ENCODE measurements at places on chromosomes 1 and 21.

DNA sequence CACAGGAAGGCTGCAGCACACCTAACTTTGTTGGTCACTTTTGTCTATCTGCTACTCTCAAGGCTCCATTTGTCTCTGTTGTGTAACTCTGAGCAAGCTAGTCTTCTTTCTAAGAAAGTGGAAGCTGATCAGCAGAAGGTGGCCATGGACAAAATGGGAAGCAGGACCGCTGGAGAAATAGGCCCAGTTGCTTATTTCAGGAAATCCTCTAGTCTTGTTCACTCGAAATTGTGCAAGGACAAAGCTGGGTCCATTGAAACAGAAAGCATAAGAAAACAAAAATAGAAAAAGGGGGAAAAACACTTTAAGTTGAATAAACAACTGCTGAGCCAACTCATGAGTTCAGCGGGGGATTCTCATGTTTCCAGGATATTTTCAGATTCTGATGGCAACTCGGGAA lies 150.1 kb downstream of the PBX1 start:
- DNase-seq = no peak

GRCh38 chr1:26697978-26698849 lies 2.4 kb downstream of the ARID1A start:
- DNase-seq = peak; percentile 44

DNA sequence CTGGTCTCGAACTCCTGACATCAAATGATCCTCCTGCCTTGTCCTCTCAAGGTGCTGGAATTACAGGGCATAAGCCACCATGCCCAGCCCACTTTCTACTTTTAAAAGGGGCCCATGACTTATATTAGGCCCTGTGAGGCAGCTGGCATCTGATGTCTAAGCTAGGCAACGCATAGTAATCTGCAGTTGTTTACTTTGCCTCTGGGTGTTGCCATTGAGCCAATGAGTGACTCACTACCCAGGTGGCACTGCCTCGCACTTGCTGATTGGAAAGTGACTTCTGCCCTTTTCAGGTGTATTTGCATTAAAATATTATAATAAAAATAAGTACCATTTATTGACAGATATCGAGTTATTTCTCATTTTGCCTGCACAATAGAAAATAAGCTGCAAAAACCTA lies 84.9 kb downstream of the KIF14 start:
- no peak for DNase-seq

DNA sequence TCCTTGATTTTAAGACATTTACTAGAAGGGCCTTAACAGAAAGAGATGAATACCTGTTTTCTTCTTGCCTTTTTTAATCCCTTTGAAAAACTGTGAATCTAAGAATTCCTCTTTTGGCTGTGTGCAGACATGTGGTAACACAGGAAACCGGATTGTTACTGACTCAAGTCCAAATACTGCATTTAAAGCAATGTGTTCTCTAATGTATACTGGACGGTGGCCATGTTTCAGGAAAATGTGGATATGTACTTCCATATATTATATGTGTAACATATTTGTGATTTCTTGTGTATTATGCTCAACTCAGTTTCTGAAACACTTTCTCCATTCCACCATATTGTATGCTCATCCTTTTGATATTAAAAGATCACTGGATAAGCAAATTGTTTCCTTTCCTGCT lies 185.1 kb downstream of the LRRC7 start:
- DNase-seq = no peak

DNA sequence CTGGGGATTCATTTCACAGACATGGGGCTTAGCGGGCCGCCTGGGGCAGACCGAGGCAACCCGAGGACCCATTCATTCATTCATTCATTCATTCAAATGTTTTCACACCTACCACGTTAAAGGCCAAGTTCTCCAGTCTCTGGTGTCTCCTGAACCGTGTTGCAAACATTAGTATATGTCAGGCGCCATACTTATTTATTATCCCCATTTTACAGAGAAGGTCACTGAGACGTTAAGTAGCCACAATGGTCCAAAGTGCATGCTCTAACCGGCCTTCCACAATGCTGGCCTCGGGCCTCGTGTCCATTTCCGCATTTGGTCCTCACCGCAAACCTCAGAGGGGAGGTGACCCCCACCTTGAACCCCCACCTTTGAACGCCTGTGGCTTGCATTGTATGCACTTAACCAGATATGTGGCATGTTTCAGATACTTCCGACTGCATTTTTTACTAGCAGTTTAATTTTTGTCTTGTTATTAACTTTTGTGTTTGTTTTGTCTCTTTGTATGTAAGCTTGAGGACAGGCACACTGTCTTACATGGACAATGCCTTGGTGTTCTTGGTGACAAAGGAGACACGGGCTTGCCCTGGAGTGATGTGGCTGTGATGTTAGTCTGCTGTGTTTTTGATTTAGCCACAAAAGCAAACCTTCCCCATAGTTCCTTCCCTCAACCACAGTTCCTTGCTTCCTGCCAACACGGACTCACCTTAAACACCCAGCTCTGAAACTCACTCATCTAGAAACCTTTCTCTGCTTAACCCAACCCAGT lies 1.2 kb upstream of the IFFO2 start:
- no peak for DNase-seq

DNA sequence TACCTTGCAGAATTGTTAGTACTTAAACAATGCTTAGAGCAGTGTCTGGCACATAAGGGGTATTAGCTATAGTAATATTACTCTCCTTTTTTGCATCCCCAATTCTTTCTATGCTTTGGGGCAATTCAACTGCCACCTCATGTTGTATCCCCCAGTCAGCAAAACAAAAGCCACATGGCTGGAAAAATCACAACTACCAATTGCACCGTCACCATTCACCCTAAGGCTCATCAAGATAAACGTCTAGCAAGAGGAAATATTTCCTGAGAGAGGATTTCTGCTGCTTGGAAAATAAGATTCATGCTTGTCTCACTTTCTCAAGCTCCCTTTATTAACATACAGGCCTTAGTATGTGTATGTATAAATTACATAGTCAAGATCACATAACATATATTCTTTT lies 12.1 kb upstream of the TLR5 start:
- no peak for DNase-seq

DNA sequence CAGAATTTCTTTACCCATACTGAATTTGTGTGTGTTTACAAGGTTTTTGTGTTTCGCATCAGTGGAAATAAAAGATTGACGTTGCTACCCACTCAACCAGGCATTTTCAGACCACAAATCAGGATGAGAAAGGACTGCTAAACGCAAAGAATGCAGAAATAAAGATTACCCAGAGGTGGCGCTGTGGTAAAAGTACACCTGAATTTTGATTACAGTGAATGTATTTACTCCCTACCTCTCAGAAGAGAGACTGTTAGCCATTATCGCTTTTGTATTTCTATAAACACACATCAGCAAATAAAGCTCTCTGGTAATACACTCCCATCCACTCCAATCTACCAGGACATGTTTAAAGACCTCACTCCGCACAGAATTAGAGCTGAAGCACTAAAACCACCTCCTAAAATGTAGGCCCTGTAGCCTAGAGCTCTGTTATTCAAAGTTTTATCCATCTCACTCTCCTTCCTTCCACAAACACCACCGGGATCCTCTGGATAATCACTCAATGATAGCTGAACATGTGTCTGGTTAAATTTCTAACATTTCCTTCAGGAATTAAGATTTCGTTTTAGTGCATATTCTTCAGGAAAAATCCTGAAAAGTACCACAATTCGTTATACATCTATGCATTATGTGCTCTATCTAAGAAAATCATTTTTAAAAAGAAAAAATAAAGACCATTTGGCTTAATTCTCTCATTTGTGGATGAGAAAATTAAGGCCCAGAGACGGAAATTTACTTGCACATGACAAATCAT lies 2.5 kb upstream of the LMO4 start:
- peak; percentile 40 for DNase-seq

DNA sequence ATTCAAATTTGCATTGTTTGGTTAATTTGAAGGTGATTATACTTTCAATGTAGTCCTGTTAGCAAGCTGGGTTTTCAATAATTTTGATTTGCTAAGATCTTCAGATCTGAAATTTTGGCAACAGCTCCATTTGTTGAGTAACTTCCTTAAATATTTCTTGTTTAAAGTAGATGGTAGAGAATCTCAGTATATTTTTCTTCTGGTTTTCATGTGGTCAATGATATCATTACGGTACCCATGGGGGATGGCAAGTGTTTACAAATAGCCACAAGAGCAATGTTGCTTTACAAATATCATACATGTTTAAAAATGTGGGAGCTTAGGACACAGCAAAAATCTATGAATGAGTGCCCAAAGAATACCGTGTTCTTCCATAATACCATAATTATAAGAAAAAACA lies 175.9 kb downstream of the IFI44 start:
- DNase-seq = no peak

DNA sequence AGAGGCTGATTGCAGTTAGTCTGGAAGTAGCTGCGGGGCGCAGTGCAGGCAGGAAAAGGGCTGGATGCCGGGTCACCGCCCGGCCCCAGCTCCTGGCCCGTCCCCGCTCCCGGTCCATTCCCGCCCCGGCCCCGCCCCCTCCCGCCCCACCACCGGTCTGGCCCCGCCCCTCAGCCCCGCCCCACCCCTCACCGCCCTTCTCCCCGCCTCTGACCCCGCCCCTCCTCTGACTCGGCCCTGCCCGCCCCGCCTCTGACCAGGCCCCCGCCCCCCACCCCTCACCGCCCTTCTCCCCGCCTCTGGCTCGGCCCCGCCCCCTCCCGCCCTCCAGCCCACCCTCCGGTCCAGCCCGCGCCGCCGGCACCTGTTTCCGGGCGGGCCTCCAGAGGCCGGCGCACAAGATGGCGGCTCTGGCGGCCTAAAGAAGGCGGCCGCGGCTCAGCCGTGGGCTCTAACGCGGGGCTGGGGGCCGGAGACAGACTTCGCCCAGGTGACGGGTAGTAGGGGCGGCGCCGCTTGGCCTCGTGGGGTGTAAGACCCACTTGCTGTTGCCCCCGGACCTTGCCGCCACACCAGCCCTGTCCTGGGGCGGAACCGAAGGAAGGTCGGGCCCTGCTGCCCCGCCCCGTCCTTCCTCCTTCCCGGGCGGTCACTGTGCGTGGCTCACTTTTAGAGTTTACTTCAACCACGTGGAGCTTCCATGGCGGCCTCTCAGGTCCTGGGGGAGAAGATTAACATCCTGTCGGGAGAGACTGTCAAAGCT lies at the start of gene UBIAD1:
UBIAD1 (plus strand) TSS at position 367 of the 763 bp plus-strand sequence; CDS start at position 701, 334 bp downstream.
- peak; percentile 79 for DNase-seq

- peak; percentile 25 for DNase-seq
Observed at GRCh38 chr21:43961382-43961909, 50.7 kb upstream of the TRAPPC10 start.

GRCh38 chr1:121538943-121539575 lies 354.3 kb downstream of the SRGAP2C start:
- DNase-seq = no peak

GRCh38 chr1:112337028-112337531 lies 58.9 kb upstream of the CTTNBP2NL start:
- no peak for DNase-seq

DNA sequence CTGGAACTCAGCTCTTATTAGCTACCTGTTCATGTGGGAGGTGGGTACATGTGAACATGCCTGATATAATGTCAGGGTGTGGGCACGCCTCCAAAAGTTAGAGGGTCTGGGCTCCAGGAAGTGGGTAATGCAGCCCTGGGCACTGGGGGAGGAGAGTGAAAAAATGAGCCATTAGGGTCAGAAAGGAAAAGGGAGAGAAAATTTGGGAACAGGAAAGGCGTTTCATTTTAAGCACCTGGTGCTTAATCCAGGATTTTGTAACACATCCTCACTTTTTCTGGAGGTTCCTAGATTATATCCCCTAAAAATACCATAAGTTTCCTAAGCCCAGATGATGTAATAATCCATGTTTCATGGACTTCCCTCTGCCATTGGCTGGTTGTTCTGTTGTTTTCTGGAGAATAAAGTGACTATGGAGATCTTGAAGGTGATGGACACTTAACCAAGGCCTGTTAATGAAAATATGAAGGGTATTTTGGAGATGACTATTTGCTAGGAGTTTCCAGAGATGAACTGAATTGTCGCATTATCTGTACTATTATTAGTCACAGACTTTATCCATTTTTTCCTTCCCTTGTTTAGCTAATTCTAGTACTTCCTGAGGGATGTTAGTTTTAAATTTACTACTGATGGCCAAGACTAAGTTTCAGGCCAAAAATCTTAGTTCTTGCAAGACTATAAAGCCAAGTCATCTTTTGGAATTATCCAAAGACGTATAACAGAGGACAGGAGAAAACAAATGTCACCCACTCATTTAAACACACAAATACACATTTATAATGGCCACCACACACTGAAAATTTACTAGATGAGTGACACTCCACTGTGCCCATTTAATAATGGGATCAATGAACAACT lies 24.4 kb upstream of the TARBP1 start:
- no peak for DNase-seq

- peak; percentile 39 for DNase-seq
Observed at GRCh38 chr1:54403808-54404261, 2.4 kb downstream of the SSBP3 start.

GRCh38 chr1:46804926-46805325 lies 6.1 kb downstream of the CYP4B1 start:
- DNase-seq = no peak

DNA sequence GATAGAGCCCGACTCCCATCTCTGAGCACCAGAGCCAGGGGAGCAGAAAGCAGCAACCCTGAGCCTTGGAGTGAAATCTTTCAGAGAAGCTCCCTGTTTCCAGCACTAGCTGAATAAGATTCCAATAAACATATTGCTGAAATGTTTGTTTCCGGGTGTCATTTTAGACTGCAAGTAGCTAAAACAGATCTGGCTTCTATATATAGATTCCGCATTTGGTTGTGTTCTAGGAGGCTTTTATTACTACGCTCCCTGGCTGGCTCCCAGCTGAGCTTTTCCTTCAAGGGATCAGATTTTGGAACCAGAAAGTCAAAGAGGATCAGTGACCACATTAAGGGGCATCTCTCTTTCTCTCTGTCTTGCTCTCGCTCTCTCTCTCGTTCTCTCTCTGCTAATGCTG lies 88.2 kb downstream of the PAPPA2 start:
- no peak for DNase-seq

DNA sequence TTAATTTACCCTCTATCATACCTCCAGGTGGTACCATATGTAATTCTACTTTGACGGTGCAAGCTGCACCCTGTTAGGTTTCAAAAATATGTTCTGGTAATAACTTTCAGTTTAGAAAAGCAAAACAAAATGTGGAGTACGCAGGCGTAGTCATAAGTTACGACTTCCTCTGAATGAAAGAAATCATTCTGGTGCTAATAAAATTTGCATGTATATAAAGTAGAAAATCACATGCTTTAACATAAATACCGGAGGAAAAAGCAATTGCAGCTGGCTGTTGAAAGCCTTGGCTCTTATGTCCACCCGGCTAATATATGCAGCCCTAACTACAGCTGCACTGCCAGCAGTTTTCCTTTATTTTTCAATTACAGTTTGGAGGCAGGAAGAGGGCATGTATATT lies 65.2 kb upstream of the TMPRSS15 start:
- DNase-seq = no peak

DNA sequence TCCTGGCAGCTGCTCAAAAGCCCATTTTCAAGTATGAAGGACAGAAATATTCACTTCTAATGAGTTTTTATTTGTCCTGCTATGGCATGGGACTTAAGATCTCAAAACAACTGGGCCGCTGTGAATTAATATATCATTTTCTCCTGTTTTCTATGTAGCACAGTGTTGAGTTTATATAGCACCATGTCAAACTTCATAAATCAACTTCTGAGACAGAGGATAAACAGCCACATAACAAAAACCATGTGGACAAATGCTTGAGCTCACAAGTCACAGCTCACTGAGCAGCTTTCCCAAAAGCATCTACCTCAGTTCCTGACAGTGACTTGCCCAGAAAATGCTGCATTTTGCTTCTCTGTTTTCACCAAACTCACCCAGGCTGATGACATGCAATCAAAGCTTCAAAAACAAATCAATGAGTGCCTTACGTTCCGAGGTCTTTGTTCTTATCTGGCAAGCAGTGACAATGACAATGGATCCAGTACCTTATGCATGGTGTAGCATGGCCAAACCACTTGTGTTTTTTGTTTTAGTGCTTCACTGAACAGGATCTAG lies 722.6 kb downstream of the LRRIQ3 start:
- DNase-seq = no peak
